ENCODE measurements at places on chromosomes 13 and 19.

DNA sequence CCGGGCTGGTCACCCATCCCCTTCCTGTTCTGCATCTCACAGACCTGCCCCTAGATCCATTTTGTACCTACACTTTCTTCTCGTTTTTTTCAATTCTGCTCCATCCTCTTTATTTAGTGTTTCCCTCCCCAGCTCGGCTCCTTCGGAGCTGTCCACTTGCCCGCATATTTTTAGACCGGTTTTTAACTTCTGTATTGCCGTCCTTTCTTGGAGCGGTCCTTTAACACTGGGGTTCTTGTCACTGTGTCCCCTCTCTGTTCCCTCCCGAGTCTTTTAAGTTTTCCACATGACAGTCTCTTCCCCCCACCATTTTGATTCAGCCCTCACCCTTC lies 1.7 kb downstream of the ARHGAP35 start:
- DNase-seq = no peak

- peak; percentile 52 for DNase-seq
Measured at GRCh38 chr13:46179491-46179908, 2.5 kb downstream of the LCP1 start.

GRCh38 chr13:109331898-109332297 lies 454.5 kb downstream of the IRS2 start:
- no peak for DNase-seq

DNA sequence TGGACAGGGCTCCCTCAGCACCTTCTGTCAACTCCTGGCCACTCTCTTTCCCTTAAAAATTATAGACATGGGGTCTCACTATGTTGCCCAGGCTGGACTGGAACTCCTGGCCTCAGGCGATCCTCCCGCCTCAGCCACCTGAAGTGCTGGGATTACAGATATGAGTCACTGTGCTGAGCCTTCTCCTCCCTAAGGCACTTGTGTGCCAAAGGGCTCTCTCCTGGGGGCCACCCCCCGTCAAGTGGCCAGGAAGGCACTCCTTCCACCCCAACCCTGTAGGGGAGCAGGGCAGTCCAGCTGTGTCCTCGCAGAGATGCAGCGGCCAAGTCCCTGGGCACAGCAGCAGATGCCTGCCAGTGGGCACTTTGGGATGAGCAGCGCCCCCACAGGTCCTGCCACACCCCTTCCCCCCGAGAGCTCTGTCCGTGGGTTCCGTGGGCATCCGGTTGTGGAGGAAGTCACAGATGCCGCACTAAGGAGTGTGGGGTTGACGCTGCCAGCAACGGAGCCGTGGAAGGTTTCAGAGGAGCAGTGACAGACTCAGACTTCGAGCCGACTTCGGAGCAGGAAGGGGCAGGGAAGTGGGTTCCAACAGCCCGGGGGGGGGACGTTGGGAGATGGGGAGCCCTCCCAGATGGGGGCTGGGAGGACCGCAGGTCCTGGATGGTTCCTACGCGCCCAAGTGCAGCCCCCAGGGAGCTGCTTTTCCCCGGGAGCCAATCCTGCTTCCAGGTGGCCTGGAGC lies 3.3 kb upstream of the UQCR11 start:
- no peak for DNase-seq

GRCh38 chr19:3068071-3068470 lies 5.8 kb upstream of the TLE5 start:
- no peak for DNase-seq

GRCh38 chr13:108176685-108177274 lies 38.6 kb downstream of the LIG4 start:
- DNase-seq = peak; percentile 16

DNA sequence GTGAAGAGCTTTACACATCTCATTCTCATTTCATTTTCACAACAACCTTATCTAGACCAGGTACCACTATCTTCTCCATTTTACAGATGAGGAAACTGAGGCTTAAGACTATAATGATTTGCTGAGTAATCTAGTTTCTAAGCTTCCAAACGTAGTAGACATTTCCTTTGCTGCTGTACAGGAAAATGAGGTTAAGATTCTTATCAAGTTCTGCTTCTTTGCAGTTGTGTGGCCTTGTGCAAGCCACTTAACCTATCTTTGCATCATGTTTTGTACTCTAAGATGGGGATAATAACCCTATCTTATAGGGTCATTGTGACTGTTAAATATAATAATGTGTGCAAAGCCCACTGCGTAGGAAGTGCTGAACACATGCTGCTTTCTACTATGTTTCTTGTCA lies 307.9 kb downstream of the HS6ST3 start:
- no peak for DNase-seq

DNA sequence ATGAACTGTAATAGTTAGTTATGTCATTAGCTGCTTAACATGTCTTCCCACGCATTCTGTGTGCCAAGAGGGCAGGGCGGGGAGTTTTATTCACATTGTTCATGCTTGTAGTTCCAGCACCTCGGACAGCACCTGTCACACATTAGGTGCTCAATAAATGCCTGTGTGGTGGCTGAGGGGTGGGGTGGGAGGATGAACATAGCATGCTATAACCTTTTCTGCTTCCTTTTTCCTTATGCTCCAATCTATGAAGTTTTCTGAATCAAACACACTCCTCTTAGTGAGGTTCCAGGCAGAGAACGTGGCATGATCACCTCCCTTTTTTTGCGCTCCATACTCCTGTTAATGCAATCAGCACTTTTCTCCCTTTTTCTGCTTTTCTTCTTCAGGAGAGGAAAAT lies 15.8 kb upstream of the PTPRS start:
- DNase-seq = no peak

GRCh38 chr19:45306040-45306439 lies 16.6 kb downstream of the CKM start:
- no peak for DNase-seq

- DNase-seq = no peak
Measured at GRCh38 chr19:28701491-28701890, 511.5 kb downstream of the UQCRFS1 start.

DNA sequence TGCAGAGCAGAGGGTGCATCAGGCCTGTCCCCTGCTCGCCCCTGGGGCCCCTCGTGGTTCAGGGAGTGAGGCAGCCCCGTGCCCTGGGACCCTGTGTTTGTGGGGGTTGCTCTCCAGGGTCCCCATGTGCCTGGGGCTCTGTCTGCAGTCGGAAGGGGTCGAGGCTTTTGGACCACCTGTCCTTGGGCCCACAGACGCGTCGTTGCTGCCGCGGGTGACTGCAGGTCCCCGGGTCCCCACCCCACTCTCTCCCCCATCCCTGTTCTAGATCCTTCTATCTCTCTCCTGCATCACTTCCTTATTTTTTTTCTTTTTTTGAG lies 1.9 kb downstream of the PCSK4 start:
- no peak for DNase-seq

DNA sequence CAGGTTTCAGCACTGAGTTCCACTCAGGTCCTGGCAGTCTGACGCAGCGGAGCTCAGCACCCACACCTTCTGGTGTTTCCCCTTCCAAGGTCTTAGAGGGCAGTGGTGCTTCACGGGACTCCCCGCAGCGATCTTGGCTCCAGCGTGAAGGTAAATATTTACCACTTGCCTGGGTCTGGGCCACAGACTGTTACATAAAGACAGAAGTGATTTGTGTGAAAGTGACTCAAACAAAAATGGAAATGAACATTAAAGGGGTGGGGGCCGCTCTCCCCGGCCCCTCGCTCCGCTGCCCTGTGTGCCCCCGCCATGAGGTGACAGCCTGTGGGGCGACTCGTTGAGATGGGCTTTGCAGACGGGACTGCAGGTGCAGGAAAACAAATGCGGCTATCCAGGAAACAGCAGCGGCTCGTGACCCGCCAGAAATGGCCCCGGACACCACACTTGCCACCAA lies 55.0 kb downstream of the GGACT start:
- no peak for DNase-seq

DNA sequence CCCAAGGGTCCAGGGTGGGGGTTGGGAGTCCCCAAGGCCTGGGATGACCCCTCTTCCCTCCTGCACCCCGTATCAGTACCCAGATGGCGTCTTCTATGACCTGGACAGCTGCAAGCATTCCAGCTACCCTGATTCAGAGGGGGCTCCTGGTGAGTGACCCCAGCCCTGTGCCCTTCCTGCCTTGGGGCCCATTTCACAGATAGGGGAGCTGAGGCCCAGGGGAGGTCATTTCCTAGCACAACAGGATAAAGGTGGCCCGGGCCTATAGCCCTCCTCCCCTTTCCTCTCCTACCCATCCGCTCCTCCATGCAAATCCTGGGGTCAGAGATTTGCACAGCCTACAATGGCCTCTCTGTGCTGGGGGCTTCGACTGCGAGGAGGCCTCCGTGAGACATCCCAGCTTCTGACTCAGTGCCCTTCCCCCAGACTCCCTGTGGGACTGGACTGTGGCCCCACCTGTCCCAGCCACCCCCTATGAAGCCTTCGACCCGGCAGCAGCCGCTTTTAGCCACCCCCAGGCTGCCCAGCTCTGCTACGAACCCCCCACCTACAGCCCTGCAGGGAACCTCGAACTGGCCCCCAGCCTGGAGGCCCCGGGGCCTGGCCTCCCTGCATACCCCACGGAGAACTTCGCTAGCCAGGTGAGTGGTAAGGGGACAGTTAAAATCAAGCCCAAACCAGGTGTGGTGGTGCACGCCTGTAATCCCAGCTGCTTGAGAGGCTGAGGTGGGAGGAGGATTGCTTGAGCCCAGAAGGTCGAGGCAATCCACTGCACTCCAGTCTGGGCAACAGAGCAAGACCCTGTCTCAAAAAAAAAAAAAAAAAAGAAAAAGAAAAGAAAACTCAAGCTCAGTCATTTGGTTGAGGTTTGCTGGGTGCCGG lies 3.9 kb downstream of the SPIB start:
- DNase-seq = no peak

DNA sequence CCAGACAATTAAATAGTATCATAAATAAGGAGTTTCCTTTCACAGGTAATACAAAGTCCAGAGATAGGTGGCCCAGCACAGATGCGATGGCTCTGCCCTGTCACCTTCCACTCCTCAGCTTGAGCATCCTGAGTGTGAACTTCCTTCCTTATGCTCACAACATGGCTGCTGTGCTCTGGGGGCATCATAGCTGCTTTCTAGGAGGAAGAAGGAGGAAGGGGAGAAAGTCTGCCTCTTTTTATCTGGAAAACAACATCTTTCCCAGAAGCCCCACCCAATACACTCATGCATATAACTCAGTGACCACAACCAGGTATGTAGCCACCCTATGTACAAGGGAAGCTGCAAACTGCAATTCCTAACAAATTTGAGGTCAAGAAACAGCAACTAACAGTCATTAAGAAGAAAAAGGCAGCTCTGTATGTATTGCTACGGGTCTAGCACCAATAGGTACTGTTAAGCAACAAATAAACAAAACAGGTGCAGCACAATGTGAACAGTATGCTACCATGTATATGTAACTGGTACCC lies 201.2 kb upstream of the UBL3 start:
- DNase-seq = no peak

DNA sequence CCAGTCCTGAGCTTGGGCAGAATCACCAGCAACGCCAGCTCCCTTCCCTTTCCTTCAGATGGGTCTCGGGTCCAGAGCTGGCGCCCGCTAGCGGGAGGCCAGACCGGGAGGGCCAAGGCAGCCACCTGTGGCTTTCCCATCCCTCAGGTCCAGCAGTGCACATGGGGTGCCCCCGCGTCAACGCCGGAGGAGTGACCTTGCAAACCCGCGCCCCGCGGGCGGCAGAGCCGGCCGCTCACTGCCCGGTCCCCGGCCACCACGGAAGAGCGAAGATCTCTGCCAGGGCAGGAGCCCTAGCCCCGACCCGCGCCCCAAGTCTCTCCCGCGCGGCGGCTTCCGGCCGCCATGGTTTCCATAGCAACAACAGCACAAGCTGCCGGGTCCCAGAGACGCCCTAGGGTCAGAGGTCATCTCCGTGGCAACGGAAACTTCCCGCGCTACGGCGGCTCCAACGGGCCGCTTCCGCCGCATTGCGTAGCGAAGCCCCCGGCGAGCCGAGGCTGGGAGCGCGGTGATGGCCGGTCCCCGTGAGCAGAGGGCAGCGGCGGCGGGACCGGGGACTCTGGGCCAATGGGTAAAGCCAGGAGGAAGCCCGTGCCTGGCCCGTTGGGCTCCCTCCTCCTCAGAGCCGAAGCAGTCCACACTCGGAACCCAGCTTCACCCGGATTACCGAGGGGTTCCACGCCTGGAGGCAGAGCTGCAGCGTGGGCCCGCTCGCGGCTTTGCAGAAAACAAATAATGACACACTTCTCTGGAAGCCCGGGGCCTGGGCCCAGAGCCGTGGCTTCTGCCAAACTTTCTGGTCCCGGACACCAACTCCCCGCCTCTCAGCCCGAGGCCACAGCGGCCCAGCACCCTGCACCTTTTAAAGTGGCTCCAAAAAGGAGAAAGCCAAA lies 7.4 kb downstream of the FGF14 start:
- DNase-seq = peak; percentile 91

DNA sequence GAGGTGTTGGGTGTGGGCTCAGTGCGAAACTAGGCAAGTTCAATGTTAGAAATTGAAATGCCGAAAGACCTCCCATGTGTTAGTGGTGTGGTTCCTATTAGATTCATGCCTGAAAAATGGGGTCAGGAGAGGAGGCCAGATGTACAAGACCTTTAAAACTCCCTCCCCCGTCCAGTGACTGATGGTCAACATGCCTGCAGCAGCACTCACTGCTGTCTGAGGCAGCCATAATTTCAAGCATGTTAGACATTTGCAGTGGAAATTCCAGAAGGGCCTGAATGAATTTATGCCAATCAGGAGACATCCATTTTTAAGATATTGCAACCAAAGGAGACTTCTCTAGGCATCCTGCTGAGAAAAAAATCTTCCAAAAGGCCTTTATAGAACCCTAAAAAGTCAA lies 426.9 kb upstream of the NBEA start:
- DNase-seq = no peak

DNA sequence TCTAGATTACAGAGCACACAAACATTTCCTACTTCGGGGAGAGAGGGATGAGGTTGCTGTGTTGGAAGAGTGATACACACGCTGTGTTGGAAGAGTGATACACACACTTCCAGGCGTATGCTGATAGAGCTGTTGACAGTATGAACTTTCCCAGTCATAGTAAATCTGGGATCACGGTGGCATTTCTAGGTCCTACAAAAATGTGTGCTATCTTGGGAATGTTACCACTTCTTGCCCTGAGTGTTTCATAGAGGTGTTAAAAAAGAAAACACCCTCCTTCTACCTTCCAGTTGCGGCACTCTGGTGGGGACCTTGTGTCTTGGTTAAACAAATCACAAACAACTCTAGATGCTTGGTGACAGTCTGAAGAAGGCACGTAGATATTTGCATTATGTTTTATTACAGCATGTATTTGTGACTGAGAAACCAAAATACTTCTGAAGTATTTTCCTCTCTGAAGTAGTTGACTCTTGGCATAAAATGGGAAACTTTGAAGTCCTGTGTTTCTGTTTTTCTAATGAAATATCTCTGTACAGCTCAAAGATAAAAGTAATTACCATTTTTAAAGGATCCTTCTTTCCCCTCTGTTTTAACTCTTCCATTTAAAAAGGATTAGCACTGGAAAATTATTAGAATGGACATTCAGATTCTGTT lies 52.5 kb downstream of the ARHGAP35 start:
- DNase-seq = no peak

- DNase-seq = peak; percentile 8
Measured at GRCh38 chr13:21458451-21458812, 671 bp downstream of the ZDHHC20 start.

GRCh38 chr19:45419396-45419795 lies 4.3 kb downstream of the ERCC1 start:
- DNase-seq = no peak

GRCh38 chr19:39515551-39516191 lies 732 bp downstream of the SELENOV start:
- DNase-seq = no peak

GRCh38 chr19:2059422-2060201 lies 8.6 kb upstream of the MKNK2 start:
- DNase-seq = no peak

All from activated CD4-positive, CD25-positive, alpha-beta regulatory T cell treated with anti-CD3 and anti-CD28 coated beads, Interleukin-2, amount 50 U/mL, for 16 hours (primary cell).